ENCODE measurements at places on chromosomes 16 and 17.

GRCh38 chr16:11105038-11105903 lies 150.7 kb downstream of the SOCS1 start:
- no peak for DNase-seq

DNA sequence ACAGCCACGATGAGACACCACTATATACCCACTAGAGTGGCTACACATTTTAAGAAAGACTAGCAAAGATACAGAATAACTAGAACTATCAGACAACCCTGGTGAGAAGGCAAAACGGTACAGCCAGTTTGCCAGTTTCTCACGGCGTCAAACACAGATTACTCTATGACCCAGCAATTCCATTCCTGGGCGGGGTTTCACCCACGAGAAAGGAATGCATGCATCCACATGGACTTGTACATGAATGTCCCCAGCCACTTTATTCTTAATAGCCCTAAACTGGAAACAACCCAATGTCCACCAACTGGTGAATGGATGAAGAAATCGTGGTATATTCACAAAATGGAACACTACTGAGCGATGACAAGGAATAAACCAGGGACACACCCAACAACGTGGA lies 74.5 kb downstream of the MYH10 start:
- no peak for DNase-seq

- DNase-seq = peak; percentile 79
Observed at GRCh38 chr17:78421534-78422266, 43.3 kb downstream of the PGS1 start.

DNA sequence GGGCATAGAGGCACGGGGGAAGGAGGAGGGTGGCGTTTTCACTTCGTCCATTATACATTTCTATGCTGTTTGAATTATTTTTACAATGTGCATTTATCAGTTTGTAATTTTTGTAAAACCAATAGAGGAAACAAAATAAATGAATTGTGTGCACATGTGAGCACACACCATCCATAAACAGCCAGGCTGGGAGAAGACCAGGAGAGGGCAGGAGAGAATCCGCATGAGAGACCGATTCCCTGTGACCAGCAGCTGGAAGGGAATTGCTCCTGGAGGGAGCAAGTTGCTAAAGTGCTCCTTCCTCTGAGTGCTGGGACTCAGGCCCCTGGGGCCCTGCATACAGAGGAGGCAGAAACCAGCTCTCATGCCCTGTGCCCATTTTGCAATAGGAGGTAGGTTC lies 126.0 kb downstream of the ABCC12 start:
- no peak for DNase-seq

DNA sequence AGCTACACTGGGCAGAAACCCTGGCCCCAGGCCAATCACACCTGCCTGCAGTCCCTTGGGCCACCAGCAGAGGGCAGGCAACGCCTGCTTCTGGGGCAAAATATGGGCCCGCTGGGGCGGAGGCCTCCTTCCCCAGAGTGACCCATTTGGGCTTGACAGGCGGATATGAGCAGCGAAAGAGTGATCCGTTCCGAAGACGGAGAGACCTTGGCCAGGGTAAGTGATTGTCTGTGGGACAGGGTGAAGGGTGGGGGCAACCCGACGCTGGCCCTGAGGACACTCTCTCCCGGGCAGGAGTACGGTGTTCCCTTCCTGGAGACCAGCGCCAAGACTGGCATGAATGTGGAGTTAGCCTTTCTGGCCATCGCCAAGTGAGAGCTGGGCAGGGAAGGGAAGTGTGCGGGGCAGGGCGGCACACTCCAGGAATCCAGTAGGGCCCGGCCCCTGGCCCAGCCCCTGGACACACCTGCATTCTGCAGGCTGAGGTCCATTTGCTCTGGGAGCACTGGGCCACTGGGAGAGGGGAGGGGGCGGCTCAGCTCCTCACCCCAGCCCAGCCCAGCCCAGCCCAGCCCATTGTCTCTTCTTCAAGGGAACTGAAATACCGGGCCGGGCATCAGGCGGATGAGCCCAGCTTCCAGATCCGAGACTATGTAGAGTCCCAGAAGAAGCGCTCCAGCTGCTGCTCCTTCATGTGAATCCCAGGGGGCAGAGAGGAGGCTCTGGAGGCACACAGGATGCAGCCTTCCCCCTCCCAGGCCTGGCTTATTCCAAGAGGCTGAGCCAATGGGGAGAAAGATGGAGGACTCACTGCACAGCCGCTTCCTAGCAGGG lies 3.5 kb upstream of the NHERF1 start:
- peak; percentile 86 for DNase-seq

DNA sequence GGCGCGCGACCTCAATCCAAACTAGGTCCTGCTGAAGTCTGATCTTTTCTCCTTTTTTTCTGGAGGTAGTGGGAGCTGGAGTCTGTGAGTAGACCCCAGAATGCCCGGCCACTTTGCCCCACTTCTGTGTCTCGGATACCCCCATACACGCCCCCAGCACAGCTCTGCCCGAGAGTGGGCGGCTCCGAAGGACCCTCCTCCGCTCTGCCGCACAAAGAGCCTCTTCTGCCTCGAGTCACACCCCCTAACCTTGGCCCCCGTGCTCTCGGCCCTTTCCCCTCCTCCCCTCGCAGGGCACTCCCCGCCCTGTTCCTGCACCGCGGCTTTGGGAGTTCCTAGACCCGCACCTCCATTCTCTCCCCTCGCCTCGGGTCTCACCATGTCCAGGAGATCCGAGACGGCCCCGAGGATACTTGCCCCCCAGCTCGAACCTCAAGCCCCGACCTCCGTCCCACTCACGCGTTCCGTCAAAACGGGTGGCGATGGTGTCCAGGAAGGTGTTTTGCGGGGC lies 476 bp downstream of the KCNH4 start:
- no peak for DNase-seq

DNA sequence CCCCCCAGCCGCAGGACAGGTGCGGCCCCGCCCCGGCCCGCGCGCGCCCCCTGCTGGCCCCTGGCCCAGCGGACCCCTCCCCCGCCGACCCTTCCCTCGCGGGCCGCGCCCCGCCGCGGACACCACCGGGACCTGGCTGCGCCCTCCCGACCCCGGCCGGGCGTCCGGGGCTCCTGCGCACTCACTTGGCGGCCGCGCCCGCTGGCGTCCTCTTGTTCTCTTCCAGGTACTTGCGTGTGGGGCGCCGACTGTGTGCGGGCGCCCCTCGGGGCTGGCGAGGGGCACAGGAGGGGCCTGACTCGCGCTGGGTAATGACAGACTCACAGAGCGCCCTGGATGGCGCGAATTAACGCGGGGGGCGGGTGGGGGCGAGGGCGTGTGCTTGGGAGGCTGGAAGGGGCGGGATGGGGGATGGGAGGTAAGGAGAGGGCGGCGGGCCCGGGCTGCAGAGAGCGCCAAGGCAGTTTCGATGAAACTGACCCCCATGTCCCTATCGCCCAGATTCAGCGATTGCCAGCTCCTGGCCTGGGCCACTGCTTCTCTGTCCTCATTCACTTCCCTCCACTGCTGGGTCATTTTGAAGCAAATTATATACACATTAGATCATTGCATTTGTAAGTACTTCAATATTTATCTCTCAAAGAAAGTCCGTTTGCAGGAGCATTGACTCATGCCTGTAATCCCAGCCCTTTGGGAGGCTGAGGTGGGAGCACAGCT lies 445 bp upstream of the DBNDD1 start:
- DNase-seq = peak; percentile 83

DNA sequence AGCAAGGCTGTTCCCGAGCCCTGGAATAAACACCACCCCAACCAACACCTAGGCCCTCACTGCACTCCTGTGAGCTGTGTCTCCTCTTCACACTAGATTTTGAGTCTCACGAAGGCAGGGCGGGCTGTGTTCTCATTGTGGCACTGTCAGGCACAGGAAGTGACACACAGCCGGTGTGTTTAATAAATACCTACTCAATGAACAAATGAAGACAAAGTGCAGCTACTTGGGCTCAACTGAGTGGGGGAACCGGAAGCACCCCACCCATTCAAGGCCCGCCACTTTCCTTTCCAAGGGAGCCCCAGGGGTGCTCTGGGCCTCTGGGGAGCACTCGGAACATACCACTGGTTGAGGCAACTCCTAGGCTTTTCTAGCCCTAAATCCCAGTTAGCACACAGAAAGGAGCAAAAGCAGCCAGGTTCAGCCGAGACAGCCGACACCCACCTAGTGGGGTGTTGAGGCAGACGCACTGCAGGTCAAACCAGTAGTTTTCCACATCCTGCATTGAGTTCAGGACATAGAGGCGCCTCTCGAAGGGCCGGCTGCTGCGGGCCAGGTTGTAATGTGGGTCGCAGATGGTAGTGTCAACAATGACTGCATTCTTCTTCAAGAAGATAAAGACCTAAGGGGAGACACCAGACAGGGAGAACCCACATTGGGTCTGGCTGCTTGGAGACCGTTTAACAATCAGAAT lies 57.7 kb downstream of the GTF3C1 start:
- DNase-seq = no peak

DNA sequence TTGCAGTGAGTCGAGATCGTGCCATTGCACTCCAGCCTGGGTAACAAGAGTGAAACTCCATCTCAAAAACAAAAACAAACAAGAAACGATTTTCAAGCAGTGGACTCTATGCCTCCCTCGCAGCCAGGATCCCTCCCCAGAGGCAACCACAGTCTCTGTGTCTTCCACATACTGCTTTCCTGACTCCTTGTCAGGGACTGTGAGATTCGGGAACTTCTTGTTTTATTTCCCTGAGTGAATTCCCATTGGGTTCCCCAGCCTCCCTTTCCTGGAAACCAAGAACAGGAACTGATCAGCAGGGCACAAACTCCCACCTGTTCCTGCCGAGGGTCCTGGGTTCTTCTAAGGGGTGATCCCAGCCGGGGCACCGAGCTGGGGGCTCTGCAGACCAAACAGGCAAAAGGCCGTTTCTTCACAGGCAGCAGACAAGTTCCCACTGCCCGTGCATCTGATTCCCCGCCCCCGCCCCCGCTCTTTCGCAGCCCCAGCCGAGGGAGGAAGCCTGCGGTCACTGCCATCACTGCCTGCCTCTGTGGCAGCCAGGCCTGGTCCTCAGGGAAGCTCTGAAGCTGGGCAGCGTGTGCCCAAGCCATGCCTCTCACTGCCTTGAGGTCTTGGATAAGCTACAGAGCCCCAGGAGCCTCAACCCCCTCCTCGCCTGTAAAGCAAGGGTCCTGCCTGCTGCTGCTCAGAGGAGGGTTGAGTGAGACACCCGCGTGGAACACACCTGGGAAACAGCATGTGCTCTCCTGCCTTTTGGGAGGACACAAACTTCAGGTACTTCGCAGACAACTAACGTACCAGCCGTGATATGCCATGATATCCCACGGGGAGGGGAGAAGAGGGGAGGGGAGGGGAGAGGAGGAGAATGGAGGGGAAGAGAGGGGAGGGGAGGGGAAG lies 5.5 kb upstream of the PIEZO1 start:
- no peak for DNase-seq

- DNase-seq = peak; percentile 82
Observed at GRCh38 chr17:79272666-79273219, 198.1 kb downstream of the ENGASE start.

DNA sequence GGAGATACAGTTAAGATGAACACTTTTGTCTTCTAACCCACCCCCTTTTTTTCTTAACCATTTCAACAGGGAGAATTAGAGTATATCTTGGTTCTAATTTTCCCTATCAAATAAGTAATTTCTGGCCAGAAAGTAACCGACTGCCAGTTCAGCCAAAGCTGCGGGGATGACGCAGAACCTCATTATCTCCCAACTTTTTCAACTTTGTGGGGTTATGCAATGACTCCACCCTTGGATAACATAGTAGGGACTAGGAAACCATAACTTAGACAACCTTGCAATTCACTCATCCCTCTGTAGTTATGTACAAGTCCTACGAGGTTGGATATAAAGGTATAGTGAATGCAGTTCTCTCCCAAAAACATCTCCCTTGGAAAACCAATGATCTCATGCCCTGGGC lies 184.0 kb downstream of the ZNF18 start:
- DNase-seq = no peak

GRCh38 chr17:48610282-48611211 lies at the start of gene HOXB7:
TSS of gene HOXB7 (minus strand) at chr17:48611017. CDS start at chr17:48610918, 99 bp downstream.
- peak; percentile 71 for DNase-seq

DNA sequence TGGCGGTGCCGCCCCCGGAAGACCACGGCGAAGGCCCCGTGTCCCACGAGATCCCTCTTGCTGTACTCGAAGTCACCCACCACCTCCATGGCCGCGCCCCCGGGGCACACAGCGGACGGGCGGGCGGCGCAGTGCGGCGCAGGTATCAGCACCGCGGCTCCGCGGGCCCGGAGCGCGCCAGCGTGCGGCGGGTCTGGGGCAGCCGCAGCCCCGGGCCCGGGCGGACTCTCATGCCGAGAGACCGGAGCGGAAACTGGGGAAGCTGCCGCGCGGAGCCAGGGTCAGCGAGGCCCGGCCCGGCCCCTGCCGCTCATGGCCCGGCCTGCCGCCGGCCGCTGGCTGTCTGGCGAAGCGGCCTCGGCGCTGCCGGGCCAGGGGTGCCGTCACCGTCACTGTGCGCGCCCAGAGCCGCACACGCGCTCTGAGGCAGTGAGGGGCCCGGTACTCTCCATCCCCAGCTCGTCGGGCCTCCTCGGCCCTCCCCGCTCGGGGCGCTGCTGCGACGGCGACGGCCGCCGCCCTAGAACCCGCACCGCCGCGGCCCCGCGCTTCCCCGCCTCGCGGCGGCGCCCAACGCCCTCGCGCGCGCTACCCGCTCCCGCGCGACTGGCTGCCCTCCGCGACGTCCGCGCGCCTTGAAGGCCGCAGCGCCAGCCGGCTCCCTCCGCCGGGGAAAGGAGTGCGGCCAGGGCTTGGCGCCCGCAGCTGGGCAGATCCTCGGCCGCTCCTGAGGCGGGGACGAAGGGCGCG lies at the start of gene ULK2:
Gene ULK2, minus strand, starts transcription at position 608 of the 750 bp plus-strand sequence. Its CDS starts 519 bp downstream, at position 89.
- DNase-seq = peak; percentile 57

DNA sequence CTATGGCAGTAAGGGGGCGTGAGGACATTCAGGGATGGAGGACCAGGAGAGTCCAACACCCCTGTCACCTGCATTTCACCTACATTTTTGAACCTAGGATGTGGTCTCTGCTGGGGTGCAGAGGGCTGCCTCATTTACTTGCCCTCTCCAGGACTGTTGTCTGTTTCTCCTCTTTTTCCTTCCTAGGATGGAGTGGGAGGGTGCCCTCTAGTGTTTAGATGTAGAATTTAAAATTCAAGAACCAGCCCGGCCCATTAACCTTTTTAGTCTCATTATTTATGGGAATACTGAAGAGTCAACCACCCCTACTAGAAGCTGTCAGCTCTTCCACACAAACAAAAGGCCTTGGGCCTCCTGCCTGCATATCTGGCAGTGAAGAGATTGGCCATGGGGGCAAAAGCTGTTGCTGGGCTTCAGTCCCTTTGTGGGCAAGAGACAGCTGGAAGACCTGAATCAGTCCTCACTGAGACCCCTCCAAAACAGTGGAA lies 2.5 kb upstream of the STARD3 start:
- DNase-seq = no peak
